Activated CD8-positive, alpha-beta memory T cell treated with anti-CD3 and anti-CD28 coated beads for 48 hours (primary cell): ENCODE measurements at places on chromosomes 7 and 10.

DNA sequence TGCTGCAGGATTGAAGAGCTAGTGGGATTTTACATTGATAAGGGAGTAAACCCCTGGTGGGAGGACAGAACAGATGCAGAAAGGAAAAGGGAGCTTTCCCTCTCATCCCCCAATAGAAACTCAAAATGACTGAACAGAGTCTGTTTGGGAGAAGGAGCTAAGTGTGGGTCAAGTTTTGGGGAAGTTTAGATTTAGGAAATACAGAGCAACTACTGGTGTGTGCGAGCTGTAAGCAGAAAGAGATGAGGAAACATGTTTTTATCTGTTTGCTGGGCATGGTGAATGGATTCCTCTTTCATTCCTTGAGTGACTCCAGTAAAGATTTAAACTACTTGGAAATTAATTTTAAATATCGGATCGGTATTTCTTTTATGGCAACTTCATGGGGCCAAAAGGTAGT is 132.7 kb downstream of the AOAH start:
- DNase-seq: no peak

DNA sequence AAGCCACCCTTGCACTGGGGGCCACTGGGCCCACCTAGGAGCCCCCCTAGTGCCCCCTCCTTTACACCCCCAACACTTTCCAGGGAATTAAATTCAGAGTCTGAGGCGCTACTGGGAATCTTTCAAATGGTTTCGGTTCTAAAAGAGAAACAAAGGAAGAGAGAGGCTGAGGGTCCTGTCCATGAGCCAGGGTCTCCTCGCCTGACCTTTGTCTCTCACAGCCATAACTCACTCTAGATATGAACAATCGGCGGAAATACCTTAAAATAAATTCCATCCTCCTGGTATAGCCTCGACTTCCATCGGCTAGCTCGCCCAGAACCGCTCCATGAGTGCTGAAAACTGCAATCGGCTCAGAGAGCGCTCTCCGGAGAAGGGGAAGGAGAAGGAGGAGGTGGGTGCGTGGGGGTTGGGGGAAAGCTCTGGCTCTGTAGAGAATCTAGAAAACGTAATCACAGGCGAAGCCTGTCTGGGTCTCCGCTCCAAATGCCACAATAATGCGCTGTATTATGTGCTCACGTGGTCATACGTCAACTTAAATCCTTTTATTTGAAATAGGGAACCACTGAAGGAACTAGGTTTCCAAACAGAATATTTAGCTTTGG is 12.6 kb downstream of the HOXA4 start:
- no peak for DNase-seq

GRCh38 chr10:20109613-20110012 is 293.4 kb downstream of the PLXDC2 start:
- DNase-seq: no peak

DNA sequence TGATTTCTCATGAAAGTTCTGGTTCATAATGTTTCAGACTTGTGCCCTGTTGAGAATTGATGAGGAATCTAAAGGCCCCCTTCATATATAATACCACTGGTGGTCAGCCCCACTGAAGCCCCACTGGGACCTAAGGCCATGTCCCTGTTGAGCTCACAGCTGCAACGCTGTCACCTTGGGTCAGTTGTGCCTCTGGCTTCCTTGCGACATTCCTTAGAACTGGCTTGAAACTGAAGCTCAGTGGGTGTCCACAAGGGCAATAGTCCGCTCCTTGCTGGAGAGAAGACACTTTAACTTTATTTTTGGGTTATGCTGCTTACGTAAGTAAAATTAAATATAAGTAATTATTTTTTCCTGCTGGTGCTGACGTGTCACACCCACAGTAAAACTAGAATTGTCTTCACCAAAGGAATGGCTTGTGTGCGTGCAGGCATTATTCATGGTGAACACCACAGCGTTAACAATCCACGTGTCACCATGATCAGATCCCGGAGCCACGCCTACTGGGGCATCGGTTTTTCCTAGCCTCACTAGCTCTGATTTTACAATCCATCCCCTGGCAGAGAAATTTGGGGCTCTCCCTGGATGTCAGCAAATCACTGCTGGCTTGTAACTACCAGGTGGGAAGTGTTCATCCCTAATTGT is 66.5 kb downstream of the BICC1 start:
- DNase-seq: no peak

DNA sequence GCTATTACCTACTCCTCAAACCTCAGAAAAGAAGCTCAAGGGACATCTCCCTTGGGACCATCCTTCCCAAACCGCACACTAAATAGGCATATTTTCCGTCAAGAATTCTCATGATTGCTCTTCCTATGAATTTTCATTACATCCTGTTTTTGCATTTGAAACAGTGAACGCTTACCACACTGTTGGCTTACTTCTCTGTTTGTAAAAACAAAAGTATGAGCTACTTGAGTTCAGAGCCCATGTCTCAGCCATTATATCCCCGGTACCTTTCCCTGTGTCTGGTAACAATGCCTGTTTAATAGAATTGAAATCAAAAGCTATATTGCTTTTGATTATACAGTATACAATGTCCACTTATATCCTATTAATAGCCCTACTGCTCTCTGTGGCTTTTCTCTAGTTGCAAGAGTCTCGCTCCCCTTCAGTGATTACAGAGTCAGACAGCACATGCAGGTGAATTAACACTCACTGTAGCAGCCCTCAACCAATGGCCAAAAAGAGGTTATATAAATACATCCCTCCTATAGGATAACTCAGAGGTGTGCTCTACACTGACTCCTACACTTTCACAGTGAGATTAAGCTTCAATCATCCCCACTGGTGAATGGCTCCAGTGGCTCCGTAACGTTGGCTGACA is 264.4 kb downstream of the SORCS1 start:
- DNase-seq: no peak

DNA sequence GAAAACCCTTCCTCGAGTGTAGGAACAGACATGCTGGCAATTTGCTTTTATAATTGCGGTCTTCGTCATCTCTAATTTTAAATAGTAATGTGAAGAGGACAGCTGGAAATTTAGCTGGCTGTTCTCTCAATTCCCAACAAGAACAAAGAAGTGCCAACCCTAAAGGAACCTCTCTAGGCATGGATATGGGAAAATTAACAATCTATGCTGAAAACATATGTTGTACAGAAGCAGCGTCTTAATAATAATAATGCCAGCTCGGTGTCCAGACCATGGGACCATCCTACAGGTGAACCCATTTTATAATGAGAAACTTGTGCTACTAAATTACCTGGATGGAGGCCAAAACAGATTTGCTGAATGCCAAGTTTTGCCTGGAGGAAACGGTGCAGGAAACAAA is 641.4 kb upstream of the MGMT start:
- DNase-seq: no peak

- DNase-seq: no peak
These were observed 27.5 kb downstream of the CTNNA3 start for GRCh38 chr10:67668448-67668847.

DNA sequence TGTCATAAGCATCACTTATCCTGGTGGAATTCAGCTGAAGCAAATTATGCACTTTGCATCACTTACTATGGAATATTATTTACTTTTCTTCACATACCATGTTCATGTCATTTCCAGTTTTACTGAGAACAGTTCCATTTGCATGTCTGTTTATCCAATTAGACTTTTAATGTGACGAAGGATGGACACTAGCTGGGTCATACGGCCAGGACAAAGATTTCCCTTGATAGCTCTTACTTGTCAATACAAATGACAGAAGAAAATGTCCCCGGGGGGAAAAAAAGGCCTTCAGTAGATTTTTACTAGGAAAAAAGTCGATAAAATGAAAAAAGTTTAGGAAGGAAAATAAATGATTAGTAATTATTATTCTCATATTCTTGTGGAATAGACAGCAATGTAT is 106.6 kb downstream of the RAPGEF5 start:
- DNase-seq: no peak

DNA sequence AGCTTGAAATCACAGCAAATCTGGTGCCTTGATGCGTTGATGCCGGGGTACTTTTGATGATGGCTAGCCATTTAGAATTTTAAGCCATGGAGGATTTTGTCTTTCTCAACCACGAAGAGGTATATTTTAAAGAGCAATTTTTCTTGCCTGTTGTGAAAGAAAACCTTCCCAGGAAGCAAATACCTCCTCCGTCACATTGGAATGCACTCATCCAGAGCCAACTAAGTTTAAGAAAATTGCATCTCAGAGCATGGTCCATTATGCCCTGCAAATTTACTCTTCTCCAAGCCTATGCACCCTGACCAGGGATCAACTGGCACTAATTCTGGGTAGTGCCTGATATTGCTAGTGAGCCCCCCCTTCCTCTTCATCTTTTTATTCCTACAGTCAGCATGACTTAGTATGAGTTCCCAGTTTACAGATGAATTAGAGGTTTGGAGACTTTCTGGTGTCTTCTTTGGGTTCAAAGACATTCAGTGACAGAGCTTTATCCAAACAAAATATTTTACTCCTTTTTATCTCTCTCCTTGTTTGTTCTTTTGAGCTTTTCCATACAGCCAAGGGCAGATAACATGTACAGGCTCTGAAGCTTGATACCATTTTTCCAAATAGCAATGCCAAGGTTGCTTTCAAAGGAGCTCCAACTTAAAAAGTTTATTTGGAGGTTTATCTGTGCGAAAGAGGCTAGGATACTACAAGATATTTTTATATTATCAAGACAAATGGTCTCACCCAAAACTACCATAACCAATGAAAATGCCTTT is 56.6 kb upstream of the ANK3 start:
- DNase-seq: no peak

DNA sequence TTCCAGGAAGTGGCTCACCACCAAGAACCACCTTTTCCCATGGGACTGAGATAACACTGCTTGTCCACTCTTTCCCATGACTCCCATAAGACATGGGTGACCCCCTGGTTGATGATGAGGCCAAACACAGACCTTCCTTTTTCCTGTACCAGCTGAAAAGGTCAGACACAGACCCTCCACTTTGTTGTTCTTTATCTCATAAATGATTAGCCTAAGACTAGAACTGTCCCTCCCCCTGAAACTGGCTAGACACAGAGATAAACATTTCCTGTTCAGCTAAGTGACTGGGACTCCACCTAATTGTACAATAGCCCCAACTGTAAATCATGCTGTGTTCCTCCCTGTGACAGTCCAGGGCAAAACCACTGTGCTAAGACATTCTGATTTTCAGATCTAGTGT is 8.2 kb upstream of the NRG3 start:
- no peak for DNase-seq
